Neural crest cell (in vitro differentiated cells): ENCODE measurements at places on chromosomes 2 and 18.

- H3K4me3 ChIP-seq = no peak overlapping the region
Measured at GRCh38 chr2:11778416-11778815, 32.0 kb downstream of the LPIN1 start.

GRCh38 chr18:2906704-2907549 is 60.1 kb downstream of the EMILIN2 start:
- peaks cover 15% of the 10 kb centered on the region for H3K27me3 ChIP-seq
- peak; percentile 23 for DNase-seq
- H3K4me1 ChIP-seq = peaks cover 16% of the 10 kb centered on the region
- H3K4me3 ChIP-seq = peak overlapping the region; percentile 87
- no peak overlapping the region for H3K27ac ChIP-seq
- H3K36me3 ChIP-seq = peaks cover 11% of the 10 kb centered on the region

DNA sequence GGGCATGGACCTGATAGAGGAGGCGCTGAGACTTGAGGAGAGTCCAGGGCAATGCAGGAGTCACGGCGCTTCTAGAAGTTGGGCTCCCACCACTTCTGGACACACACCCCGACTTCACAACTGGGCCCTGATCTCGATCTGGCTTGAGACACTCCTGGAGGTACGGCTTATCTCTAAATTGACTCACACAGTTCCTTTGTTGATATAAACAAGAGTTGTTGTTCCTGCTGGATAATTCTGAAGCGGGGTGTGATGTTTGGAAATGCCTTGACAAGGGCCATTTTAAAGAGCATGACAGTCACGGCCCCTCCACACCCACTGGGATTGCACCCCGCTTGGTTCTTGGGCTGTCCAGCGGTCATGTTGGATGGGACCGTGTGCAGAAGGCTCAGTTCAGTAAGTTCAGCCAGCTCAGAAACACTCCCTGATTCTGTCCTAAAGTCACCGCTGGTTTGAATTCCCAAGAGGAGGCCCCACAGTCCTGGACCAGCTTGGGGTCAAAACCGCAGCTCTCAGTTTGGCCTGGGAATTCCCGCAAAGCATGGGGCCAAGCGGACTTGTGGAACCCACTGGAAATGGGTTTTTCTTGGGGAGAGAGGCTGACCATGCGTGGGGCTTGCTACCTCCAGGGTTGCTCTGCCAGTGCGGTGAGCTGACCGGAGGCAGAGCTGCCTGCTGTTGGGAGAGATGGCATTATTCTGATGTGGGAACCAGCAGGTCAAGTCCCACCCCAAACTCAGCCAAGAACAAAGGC is 9.3 kb upstream of the NEU2 start:
- H3K27me3 ChIP-seq = no peaks in the 10 kb centered on the region
- no peaks in the 10 kb centered on the region for H3K4me1 ChIP-seq
- DNase-seq = no peak
- no peaks in the 10 kb centered on the region for H3K36me3 ChIP-seq

DNA sequence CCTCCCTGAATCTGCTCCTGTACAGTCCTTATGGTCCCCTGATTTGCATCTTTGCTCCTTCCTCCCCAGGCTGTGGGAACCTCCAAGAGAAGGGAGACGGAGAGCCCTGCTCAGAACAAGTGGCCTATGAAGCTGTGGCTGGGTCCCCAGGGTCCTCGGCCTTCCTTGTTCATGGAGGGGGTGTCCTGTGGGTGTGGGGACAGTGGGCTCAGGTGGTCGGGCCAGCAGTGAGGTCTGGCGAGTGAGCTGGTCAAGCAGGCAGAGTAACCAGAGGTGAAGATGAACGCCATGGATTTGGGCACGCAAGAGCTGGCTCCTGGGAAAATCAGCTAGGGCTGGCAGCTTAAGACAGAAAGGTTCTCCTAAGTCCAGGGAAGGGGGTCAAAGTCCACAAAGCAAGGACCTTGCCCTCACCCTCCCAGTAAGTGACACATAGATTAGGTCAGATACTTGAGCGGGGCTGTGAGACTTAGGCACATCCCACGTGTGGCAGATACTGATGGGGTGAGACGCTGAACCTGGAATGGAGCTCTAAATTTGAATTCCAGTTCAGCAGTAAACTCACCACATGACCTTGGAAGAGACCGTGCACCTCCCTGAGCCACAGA is 24.8 kb downstream of the GNLY start:
- no peak for DNase-seq
- H3K4me1 ChIP-seq = peaks cover 12% of the 10 kb centered on the region
- H3K27me3 ChIP-seq = no peaks in the 10 kb centered on the region
- H3K4me3 ChIP-seq = no peak overlapping the region
- no peaks in the 10 kb centered on the region for H3K36me3 ChIP-seq

DNA sequence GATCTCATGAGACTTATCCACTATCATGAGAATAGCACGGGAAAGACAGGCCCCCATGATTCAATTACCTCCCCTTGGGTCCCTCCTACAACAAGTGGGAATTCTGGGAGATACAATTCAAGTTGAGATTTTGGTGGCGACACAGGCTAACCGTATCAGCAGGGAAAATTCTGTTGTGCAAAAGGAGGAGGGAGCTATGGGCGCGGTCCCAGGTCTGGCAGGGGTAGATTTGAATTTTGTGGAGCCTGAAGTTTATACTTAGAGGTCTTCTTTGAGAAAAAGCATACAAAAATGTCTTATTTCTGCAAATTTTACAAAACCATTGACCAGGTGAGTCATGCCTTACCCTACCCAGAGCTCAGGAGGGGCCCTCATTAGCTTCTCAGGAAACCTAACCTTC is 36.6 kb downstream of the SLC4A3 start:
- no peaks in the 10 kb centered on the region for H3K4me1 ChIP-seq
- peaks cover 11% of the 10 kb centered on the region for H3K27me3 ChIP-seq
- H3K4me3 ChIP-seq = no peak overlapping the region
- H3K36me3 ChIP-seq = peaks cover 3% of the 10 kb centered on the region
- H3K27ac ChIP-seq = no peak overlapping the region
- DNase-seq = no peak

DNA sequence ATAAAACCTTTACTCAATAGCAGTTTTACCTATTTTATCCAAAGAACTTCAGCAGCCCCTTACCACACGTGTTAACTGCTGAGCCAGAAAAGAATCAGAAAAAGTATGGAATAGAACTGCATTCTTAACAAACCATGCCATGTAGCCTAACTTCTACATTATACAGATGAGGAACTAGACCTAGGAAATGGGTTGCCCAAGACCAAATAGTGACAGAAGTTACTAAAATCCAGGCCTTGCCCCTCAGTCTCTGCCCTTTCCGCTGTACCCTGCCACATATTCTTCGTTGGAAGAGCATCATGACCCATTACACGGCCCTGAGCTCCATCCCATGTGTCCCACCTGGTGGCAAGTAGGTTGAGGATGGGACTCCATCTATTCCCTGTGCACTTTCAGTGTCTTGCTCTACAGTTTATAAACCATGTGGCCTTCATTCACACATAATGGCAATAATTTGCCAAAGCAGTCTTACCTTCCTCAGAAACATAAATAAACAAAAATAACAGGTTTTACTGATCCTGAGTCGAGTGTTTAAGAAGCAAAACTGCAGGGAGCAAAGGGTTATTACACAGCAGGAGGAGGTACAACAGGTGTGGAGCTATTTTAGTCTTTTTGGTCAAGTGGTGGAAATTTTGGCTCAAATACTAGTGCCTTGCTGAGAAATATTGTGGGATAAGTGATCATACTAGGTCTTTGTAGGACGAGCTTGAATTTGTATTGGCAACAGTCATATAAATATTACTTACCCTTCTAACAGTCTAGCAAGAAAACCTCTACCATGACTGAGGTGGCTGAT is 46.5 kb downstream of the HNRNPLL start:
- no peaks in the 10 kb centered on the region for H3K4me1 ChIP-seq
- no peak overlapping the region for H3K4me3 ChIP-seq
- no peaks in the 10 kb centered on the region for H3K27me3 ChIP-seq
- no peak for DNase-seq

GRCh38 chr2:158773121-158773520 is 22.0 kb upstream of the DAPL1 start:
- H3K4me3 ChIP-seq = no peak overlapping the region
- DNase-seq = no peak
- H3K36me3 ChIP-seq = no peaks in the 10 kb centered on the region

DNA sequence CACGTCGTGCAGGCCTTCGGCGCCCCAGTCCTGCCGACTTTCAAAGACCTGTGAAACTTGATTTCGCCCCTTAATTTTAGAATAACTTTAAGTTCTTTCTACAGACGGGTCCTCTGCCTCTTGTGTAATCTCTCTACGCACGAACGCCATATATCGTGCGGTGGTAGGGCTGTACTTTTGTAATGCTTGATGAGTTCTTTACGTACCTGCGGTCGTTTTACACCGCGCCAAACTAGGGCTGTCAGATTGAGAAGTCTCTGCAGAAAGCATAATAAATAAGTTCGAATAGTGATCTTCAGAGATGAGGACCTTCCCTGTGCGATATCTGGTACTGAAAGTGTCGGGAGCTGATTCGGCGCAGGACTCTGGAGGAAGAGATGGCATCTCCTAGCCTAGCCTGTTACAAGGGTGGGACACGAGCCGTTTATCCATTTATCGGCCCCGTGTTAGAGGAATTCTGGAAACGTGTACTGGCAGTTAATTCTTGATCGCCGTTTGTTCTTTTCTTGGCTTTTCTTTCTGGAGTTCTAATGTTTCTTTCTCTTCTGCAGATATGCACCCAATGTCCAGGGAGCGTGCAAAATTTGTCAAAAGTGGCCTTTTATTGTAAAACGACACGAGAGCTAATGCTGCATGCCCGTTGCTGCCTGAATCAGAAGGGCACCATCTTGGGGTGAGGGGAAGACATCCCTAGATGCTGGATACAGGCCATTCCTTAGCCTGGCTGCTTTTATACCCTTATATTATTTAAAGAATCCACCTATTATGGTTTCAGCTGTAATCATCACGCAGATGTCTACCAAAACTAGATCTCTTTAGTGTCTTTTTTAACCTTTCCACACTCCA is 781 bp upstream of the SLC5A6 start:
- H3K36me3 ChIP-seq = peaks cover 14% of the 10 kb centered on the region
- DNase-seq = peak; percentile 2
- peaks cover 50% of the 10 kb centered on the region for H3K4me1 ChIP-seq
- H3K27ac ChIP-seq = peak overlapping the region; percentile 98
- no peaks in the 10 kb centered on the region for H3K27me3 ChIP-seq
- H3K4me3 ChIP-seq = peak overlapping the region; percentile 98

- peaks cover 4% of the 10 kb centered on the region for H3K27me3 ChIP-seq
- DNase-seq = no peak
- H3K4me3 ChIP-seq = no peak overlapping the region
- no peak overlapping the region for H3K27ac ChIP-seq
- no peaks in the 10 kb centered on the region for H3K4me1 ChIP-seq
Measured at GRCh38 chr18:59768409-59768808, 71.2 kb upstream of the CCBE1 start.

GRCh38 chr2:219176818-219177551 is at the start of gene CNPPD1:
CNPPD1 (minus strand) TSS chr2:219176925; CDS start chr2:219176828, 97 bp downstream.
- peaks cover 27% of the 10 kb centered on the region for H3K4me1 ChIP-seq
- H3K36me3 ChIP-seq = no peaks in the 10 kb centered on the region
- peak; percentile 61 for DNase-seq
- no peaks in the 10 kb centered on the region for H3K27me3 ChIP-seq
- peak within 1 kb of the TSS; percentile 93 for H3K27ac ChIP-seq

DNA sequence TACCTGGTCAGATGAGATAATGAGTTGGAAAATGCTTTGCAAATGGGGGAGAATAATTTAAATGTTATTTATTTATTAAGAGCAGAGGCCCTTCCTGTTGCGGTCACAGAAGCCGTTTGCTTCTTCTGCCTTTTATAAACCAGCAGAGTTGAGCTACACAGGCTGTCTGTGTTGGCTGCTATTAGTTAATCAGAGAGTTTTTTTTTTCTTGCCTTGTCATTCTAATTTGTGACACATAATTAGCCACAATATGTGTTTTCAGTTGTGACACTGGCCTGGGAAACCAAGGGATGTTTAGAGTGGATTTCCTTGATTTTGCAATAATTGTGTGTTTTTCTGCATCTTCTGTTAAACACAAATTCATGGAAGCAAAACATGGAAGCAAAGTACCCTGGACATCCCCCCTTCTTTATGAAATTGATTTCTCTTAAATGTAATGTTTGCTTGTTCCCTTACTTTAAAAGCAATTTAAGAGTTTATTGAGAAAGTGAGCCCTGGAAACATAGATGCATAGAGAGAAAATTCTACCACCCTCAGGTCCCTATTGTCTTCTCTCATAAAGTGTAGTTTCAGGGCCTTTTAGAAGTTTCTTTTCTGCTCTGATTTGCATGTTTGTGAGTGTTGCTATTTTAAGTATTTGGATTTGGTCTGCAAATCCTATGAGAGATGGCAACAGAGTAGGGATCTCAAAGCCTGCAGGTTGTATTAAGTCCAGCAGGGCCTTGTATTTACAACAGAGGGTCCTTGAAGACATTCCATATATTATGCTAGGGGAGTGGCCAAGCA is 22.8 kb upstream of the IL37 start:
- H3K36me3 ChIP-seq = no peaks in the 10 kb centered on the region
- no peaks in the 10 kb centered on the region for H3K4me1 ChIP-seq
- peaks cover 2% of the 10 kb centered on the region for H3K27me3 ChIP-seq
- no peak for DNase-seq
- H3K27ac ChIP-seq = no peak overlapping the region

DNA sequence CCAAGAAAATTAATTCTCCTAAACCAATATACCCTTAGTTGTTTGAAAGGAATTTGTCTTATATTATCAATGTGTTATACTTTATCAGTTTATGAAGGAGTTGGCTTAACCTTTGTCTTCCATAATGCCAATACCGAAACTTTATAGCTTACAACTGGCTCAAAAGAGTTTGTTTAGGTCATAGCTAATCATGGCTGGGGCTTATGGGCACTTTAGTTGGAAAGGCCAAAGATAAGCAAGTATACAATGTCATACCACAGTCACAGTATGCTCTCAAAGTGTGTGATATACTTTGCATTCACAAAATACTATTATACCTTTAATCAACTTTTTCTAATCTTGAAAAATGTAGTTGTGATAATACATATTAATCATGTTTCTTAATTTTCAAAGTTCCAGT is 2.3 kb downstream of the KLHL41 start:
- no peak overlapping the region for H3K4me3 ChIP-seq
- peaks cover 20% of the 10 kb centered on the region for H3K4me1 ChIP-seq
- no peak overlapping the region for H3K27ac ChIP-seq
- peaks cover 5% of the 10 kb centered on the region for H3K36me3 ChIP-seq
- DNase-seq = no peak
- H3K27me3 ChIP-seq = no peaks in the 10 kb centered on the region

- H3K4me1 ChIP-seq = no peaks in the 10 kb centered on the region
- H3K36me3 ChIP-seq = peaks cover 5% of the 10 kb centered on the region
- H3K27ac ChIP-seq = no peak overlapping the region
- no peak overlapping the region for H3K4me3 ChIP-seq
- DNase-seq = no peak
Measured at GRCh38 chr18:73986711-73987110, 160.9 kb downstream of the FBXO15 start.

DNA sequence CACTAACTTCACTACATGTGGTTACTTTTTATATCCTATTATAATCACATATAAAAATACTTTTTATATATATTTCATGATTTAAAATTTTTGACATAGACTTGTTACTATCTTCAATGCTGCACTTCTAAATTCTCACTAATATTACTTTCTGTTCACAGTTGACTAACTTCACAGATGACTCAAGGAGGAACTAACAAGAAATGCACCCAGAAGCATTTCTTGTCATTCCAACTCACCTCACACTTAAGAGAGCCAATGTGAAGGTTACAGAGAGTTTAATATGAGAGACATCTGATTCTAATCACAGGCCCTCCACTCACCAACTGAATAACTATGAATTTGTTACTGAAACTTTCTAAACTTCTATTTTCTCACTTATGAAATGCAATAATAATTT is 399.8 kb upstream of the SLC8A1 start:
- no peaks in the 10 kb centered on the region for H3K27me3 ChIP-seq
- no peak for DNase-seq
- no peaks in the 10 kb centered on the region for H3K36me3 ChIP-seq
- H3K27ac ChIP-seq = no peak overlapping the region

GRCh38 chr18:24546307-24546706 is 85.9 kb downstream of the HRH4 start:
- H3K27me3 ChIP-seq = no peaks in the 10 kb centered on the region
- peaks cover 6% of the 10 kb centered on the region for H3K4me1 ChIP-seq
- H3K36me3 ChIP-seq = no peaks in the 10 kb centered on the region
- no peak overlapping the region for H3K4me3 ChIP-seq
